ENCODE measurements at places on chromosomes 1 and 21.

DNA sequence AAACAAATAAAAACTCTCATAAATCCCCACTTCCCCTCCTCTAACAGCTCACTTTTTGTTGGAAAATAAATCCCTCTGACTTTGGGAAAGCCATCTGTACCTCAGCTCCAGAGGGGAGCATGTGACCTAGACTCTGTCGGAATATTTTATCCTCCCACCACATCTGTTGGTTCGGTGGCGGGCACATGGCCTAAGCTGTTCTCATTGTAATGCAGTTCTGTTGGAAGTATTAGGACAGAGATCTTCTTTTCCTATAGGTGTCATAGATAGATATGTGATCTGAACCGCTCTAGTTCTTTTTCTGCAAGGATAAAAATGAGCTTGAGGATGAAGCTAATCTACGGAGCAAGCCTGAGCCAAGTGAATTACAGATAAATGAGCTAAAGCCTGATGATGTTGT is 50.5 kb upstream of the EPS8L3 start:
- DNase-seq, result no peak

DNA sequence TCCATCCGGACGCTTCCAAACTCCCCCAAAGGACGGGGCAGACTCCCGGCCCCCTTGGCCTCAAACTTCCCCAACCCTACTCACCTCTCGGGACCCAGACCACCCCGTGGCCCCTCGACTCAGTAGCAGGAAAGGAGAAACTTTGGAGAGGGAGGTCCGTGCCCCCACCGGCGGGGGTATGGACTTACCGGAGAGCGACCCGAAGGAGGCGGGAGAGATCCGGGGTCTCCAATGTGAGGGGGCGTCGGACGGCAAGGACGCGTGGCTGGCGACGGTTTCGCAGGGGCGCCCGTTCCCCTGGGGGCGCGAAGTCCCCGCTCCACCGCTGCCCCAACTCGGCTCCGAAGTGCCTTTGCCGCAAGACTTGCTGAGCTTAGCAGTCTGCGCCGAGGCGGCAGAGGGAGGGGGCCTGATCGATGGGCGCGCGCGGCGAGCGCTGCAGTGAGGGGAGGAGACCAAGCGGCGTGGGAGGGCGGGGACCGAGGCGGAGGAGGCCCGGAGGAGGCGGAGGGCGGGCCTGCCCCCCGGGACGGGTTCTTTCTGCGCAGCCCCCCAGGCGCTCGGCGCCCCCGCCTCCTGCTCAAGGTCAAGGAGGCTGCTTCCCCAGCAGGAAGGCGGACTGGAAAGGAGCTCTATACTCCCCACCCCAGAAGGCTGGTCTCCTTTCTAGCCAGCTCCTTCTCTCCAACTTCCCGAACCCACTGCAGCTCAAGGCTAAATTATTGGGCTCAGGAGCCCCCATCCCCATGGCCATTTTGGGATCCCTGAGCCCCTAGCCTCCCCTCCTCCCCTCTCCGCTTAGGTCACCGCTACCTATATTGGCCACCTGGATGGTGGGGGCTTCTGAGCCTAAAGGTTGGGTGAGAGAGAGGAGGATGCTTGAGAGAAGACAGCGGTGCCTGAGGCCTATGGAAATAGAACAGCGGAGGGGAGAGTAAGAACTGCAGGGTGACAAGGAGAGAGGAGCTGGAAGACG is at the start of gene SYT2:
Gene SYT2 (minus strand): TSS at position 385 of the 976 bp plus-strand sequence. CDS start 104,682 bp downstream, outside the sequence.
- no peak for DNase-seq

GRCh38 chr1:194473766-194474165 is 1287.4 kb upstream of the B3GALT2 start:
- no peak for DNase-seq

DNA sequence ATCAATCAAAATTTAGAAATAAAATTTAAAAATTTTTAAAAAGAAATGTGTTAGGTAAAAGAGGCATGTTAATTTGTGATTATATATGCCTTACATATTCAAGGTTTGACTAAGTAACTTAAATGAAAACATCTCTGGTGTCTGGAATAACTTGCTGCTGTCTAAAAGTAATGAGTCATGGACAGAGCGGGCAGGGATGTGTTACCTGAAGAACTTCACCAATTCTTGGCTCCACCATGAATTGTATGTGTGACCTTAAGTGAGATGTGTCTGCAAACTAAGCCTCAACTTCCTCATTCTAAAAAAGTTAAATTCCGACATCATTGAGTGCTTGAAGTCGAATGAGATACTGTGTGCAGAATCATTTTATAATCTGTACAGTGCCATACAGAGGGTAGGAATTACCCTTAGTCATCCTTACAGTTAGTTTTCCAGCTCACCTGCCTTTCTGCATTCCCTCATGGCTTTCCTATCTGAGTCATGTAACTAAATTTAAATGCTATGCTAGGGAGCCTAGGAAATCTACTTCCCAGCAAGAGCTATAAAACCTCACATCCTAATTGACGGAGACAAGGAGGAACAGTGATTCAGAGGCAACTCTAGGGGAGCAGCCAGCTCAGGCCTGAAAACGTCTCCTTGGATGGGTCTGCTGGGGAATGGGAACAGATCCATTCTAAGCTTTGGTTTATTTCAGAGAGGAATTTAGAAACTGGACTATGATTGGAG is 100.7 kb upstream of the TSPAN2 start:
- no peak for DNase-seq

DNA sequence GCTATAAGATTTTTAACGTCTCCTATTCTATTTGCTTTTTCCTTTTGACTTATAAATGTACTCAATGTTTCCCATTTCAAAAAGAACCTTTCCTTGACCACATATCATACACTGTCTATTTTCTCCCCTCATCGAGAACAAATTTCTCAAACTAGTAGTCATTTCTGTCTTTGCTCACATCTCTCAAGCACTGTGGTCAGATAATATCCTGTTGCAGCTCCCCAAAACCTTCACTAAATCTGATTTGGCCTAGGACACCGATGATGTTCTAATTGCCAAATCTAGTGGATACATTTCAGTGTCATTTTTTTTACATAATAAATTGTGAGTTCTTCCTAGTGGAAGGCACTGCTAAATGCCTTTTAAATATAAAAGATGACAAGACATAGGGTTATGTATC is 19.4 kb downstream of the CXADR start:
- no peak for DNase-seq

DNA sequence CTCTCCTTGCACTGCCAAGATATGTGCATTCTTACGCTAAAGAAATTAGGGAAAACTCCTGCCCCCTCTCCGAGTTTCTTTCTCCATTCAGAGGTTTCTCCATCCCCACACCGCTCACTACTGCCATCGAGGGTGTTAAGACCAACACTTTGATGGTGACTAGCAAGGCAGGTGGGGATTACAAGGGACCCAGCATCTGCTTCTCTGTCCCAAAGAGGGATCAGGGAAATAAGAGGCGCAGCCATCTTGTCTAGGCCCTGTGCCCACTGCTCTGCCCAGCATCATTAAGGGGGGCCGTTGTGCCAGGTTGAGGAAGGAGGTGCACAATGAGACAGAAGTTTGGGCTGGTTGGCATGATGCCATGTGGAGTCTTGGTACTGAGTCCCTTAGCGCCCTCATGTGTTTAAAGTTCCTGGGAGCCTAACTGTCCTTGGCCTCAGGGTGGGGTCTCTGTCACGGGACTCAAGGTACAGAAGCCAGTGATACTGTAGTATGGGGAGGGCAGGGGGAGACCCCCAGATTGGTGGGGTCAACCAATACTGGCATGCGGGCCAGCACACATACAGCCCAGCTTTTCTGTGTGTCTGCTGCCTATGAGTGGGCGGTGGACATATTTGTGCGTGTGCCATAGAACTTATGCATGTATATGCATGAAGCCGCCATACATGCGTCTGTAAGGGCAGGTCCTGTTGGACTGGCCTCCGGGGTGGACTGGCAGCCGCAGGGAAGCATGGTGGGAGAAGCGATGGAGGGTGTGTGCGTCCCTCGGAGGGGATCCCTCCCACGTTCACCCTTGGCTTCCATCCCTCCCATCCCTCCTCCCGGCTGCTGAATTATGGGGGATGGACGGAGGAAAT is 5.5 kb downstream of the EFNA3 start:
- no peak for DNase-seq
